ENCODE measurements at places on chromosomes 5 and 9.

GRCh38 chr5:149152317-149152746 lies 11.0 kb downstream of the ABLIM3 start:
- DNase-seq, result no peak

- DNase-seq, result no peak
Observed at GRCh38 chr5:173911623-173912022, 23.5 kb downstream of the CPEB4 start.

DNA sequence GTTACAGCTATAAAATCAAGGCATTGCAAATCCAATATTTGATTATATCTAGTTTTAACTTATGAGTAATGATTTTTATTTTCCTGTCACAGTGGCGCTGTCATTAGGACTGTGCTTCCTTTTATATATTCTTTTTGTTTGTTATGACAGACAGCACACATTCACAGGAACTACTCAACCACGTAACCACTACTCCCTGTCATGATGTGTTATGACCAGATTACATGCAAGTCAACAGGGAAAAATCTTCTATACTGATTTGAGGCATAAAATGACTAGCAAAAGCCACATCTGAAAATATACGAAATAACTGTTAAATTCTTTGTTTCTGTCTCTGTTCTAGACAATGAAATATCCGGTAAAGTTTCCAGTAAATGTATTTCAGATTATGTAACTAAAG lies 25.4 kb downstream of the SREK1 start:
- no peak for DNase-seq

DNA sequence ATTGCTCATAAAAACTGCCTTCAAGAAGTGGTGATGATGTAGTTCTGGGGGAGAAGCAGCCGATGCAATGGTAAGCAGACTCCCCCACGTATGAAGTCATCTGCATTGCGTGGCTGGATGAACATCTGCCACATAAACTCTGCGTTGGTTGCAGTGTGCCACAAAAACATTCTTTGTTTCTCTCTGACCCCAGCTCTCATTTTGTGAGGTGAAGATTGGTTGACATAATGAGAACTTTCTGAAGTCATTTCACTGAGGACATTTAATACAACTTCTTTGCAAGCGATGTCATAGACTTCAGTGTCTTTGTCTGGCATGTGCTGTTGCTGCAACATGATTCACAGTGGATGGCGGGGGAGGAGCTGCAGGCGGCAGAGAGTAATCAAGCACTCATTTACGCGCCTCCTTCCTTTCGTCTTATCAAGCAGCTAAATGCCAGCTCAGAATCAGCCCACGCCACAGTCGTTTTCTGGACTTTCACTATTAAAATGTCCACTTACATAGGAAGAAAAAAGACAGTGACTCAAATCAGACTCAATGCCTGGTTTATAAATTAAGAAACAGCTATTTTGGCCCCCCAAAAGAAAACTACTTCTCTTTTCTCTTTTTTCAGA lies 91.5 kb upstream of the NFIL3 start:
- no peak for DNase-seq

- no peak for DNase-seq
Observed at GRCh38 chr5:15587916-15588315, 87.9 kb downstream of the FBXL7 start.

DNA sequence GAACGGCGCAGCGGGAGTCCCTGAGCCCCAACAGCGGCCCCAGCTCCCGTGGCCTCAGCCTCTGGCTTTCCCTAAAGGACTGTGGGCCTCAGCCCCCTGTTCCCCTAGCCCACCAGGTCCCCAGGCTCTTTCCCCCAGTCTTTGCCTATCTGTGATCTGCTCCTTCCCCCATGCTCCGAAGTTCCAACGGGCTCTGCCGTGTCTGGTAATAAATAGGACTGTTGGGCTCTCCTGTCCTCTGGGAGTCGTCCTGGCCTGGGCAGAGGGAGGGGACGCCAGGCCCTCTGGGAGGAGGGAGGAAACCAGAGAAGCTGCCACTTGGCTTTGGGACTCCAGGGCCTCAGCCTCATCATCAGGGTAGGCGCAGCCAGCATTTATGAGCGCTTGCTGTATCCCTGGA lies 28.1 kb downstream of the ADGRD2 start:
- DNase-seq, result no peak

DNA sequence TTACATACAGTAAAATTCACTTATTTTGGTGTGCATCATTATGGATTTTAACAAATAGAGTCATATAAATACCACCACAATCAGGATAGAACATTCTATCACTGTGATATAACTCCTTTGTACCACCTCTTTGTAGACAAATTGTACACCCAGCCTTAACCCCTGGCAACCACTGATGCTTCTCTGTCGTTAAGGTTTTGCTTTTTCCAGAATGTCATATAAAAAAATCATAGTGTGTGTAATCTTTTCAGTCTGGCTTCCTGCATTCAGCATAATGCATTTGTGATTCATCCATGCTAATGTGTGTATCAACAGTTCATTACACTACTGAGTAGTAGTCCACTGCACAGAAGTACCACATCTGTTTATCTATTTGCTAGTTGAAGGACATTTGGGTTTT lies 81.2 kb downstream of the ARSB start:
- no peak for DNase-seq

DNA sequence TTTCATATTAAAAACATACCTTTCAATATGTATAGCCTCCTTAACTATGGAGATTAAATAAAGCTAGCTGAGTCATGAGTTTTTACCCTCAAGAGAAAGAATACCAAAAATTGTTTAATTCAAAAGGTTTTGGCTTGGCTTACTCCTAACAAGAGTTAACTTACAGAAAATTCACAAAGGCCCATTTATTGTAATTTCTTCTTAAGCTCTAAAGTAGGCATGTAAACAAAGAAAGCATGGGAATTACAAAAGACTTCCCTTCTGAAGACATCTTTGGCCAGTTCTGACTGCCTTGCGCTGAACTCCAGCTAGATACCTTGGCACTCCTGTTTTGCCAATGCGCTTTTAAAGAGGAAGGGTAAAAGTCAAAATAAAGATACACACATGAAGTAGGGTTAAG lies 28.2 kb downstream of the PUM3 start:
- no peak for DNase-seq

GRCh38 chr5:148956477-148957385 lies 106.1 kb downstream of the SH3TC2 start:
- DNase-seq, result no peak

DNA sequence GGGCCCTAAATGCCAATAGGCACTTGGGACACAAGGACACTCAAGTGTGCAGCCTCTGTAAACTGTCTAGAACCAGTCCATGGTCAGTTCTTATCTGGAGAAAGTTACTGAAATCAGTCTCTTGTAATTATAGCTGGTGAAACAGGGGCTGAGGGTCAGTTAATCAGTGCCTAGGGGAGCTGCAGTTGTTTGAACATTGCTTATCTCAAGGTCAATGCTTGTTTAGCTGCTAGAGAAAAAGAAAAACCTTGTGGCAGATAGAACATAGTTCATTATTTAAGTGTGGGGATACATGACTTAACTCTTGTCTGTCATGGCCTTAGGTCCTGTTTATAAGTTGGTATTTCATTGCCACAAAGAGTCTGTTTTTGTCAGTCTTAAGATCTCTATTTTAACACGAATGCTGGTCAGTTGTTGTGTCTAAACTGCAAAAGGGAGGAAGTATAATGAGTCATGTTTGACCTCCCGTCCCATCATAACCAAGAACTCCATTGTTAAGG lies 108.0 kb downstream of the STARD4 start:
- no peak for DNase-seq

GRCh38 chr9:68507806-68508145 lies 32.9 kb downstream of the TMEM252 start:
- DNase-seq, result no peak

All from CD8-positive, alpha-beta memory T cell (primary cell).